CD4-positive, alpha-beta T cell treated with Interferon gamma for 1 hour (primary cell): ENCODE measurements at places on chromosomes 1 and 21.
A peak's percentile ranks its signal among the peaks of the same experiment; 100 is the strongest.

- DNase-seq: peak; percentile 71
Measured at GRCh38 chr1:192516776-192517297, 58.7 kb upstream of the RGS1 start.

GRCh38 chr1:198656500-198656932 lies 17.7 kb downstream of the PTPRC start:
- DNase-seq: peak; percentile 88

DNA sequence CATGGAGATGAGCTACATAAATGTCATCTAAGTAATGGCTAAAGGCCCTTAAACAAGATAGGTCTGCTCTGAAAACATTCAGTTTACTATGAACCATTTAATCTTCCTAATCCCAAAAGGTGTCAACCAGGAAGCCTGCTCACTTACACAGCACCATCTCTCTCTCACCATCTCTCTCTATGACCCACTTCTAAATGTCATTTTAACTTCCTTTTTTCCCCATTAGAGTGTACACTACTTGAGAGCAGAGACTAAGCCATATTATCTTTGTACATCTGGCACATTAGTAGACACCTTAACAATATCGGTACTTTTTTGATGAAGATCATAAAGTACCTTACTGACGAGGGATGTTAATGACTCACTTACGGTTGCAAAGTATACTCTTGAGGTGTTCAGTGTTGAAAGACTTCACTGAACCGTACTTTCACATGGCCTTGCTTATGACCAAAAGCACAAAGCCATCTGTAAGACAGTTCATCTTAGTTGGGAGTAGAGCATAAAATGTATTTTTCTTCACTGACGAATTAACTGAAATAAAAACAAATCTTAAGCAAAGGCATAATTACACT lies 25.4 kb downstream of the FBXO42 start:
- DNase-seq: no peak

- DNase-seq: no peak
Measured at GRCh38 chr21:44433791-44434567, 21.3 kb upstream of the LRRC3 start.

GRCh38 chr1:25996966-25997827 lies 666 bp downstream of the PAFAH2 start:
- DNase-seq: peak; percentile 16

DNA sequence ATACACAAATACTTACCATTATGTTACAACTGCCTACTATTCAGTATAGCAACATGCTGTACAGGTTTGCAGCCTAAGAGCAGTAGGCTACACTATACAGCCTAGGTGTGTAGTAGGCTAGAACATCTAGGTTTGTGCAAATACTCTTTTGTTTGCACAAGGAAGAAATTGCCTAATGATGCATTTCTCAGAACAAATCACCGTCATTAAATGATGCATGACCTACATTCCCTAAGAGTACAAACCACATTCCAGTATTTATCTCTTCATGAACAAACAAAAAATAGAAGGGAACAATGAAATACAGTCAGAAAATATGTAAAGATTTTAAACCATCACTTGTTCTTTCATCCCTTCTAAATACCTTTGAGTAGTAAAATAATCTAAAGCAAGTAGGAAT lies 109.7 kb upstream of the HP1BP3 start:
- no peak for DNase-seq

DNA sequence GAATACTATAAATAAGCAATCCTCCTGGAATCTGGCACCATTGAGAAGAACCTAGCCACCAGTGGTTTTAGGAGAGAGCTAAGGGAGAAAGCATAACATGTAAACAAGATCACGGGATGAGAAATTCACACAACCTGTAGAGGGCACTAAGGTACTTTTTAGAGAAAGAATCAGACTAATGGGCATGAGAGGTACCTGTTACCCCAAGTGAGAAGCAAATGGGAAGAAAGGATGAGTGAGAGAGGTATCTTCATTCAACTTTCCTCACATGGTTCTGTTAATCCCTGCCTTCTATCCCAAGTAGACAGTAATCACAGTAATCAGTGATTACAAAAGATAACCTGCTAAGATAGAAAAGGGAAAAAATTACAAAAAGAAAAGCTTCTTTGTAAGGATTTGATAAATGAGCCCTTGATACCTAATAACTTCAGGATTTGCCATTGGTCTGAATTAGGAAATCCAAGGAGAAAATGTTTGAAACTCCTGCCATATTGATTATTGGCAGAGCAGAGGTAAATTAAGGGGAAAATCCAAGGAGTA lies 251.1 kb upstream of the ADGRL2 start:
- no peak for DNase-seq

- DNase-seq: no peak
Measured at GRCh38 chr1:25727088-25727487, 72.9 kb upstream of the SELENON start.

DNA sequence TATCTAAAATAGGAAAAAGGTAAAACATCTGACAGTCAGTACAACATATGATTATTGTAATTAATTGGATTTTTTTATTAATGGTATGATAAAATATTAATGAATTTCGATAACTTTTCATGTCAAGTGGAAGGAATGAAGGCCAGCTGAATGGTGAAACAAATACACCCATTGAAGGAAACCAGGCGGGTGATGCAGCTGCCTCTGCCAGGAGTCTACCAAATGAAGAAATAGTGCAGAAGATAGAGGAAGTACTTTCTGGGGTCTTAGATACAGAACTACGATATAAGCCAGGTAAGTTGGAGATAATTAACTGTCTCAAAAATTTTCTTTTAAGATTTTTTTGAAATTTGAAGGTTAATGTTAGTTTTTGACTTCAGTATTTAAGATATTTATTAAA lies 3.2 kb downstream of the SON start:
- DNase-seq: no peak

DNA sequence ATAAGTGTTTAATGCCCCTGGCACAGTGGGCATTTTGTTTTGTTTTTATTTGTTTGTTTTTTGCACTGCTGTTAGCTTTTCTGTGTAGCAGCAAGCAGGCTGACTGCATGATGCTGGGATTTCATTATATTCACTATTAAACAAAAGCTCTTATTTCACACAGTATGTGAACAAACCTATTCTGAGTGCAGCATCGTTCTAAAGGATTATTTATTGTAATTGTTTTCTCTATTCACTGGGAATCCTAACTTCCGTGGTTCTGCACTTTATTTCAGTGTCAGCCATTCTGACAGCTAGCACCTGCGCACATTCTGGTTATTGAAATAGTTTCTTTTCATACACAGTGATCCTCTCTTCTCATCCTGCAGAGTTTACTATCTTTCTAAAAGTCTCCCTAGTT lies 595.0 kb downstream of the NEGR1 start:
- no peak for DNase-seq

DNA sequence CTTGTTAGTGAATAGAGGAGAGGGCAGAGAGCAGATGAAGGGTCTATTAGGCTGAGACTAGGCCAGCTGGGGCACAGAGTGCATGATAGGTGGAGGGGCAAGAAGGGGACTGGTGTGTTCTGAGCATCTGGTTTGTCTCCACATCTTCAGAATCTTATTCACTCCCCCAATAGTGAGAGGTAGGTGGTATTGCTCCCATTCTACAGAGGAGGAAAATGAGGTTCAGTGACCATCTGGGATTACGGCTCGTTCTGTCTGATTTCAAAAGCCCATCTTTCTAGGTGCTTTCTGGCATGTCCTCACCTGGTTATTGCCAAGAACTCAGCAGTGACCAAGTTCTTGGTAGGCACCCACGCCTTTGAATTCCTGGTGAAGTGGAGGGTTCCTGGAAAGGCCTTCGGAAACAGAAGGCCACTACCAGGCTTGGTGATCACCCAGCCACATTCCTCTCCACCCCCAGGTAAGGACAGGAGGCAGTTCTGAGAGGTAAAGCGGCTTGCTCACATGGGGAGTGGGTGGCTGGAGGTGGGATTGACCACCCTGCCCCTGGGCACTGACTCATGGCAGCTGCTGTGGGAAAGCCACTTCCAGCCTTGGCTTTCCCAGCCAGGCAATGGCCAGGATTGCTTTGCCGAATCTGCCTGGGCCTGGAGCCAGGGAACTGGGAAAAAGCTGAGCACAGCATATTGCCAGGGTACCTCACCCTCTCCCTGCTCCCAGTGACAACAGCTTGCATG lies 18.8 kb upstream of the CITED4 start:
- no peak for DNase-seq

- DNase-seq: no peak
Measured at GRCh38 chr1:42152907-42153600, at the start of gene GUCA2B. Gene GUCA2B, plus strand, starts transcription at chr1:42153410. Its CDS starts 41 bp downstream, at chr1:42153451.

GRCh38 chr21:45888386-45889009 lies 93.1 kb upstream of the COL6A1 start:
- no peak for DNase-seq

DNA sequence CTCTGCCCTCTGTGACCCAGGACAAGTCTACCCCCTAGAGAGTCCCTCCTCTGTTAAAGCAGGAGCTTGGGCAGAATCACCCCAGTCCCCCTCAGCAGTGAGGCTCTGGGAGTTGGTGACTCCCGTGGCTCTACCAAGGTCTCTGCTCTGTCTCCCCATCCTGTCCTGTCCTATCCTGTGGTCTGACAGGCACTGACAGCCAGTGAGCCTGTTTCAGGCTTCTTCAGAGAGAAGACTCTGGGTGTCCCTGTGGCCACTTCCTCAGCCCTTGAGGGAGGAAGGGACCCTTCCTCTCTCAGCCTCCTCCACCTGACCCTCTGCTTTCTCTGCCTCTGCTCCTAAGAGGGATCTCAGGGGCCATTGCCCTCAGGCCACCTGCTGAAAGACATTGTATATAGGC lies 148.7 kb downstream of the FCRL5 start:
- DNase-seq: no peak

DNA sequence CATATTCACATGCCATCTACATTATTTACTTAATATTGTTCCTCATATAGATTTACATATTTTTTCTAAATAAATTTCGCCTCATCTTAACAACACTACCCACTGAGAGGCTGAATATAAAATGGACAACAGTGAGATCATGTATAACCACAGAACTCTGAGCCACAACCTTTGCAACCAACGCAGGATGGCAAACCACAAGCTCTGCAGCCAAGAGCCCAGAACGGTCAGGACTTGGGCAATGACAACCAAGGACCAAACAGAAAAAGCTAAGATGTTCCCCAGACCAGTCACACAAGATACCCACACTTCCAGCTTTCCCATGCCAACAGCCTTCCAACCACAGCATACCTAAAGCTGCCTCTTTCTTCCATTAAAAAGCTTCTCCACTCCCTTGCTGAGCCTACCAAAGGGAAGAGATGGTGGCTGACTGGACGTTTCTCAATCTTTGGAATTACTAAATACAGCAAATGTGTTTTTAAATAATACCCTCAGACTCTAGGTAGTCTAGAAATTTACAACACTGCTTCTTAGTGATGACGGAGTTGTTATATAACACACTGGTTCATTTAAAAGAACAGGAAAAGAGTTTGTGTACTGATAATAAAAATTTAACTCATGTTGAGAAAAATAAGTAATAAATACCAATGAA lies 117.9 kb downstream of the AKT3 start:
- peak; percentile 19 for DNase-seq

GRCh38 chr1:29802181-29803068 lies 566.1 kb downstream of the PTPRU start:
- DNase-seq: no peak

GRCh38 chr1:112146201-112146715 lies 156.8 kb upstream of the KCND3 start:
- DNase-seq: no peak

DNA sequence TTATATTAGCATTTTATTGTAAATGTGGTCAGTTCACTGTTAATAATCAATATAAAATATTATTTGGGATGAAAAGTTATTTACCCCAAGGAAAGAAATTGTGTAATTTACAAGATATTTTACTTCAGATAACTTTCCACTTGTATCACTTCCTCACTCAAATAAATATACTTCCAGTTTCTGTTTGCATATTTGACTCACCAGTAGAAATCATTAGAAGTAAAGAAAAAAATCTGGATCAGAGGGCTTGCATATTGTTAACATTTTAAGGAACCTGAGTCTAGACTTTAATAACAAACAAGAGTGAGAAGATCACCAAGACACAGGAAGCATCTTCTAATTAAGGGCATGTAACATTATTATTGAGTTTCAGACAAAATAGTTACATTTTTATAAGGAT lies 347 bp upstream of the KRTAP20-4 start:
- DNase-seq: no peak

- DNase-seq: no peak
Measured at GRCh38 chr1:185788386-185788785, 54.2 kb downstream of the HMCN1 start.

DNA sequence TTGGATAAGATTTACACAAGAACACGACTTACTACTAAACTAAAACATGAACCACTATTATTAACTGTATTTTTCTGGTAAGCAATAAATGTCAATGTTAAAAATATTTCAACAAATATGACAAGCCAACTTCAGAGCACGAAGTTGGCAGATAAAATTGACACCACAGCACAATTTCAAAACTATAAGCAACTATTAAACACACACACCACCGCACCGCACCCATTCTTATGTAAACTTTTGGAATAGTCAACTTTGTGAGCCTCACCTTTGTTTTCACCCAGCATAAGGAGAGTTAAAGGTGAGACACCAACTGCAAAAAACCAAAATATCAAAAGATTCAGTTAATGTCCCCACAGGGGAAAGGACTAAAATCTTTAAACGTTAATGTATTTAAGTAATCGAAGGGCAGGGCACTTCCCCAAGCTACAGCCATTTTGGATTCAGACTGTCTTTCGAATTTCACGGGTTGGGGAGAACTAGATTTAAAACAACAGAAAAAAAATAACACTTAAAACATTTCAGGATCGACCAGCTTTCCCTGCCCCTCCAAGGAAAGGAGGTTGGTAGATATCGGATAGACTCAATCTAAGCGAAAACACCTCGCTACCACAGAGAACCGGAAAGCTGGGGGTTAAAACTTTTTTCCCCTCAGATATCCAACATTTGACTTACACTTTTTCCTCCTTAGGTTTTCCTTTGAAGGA lies 872 bp downstream of the GPBP1L1 start:
- DNase-seq: no peak

GRCh38 chr21:45011911-45012661 lies 62.3 kb upstream of the ADARB1 start:
- no peak for DNase-seq

GRCh38 chr1:55654750-55655149 lies 439.6 kb upstream of the USP24 start:
- no peak for DNase-seq

DNA sequence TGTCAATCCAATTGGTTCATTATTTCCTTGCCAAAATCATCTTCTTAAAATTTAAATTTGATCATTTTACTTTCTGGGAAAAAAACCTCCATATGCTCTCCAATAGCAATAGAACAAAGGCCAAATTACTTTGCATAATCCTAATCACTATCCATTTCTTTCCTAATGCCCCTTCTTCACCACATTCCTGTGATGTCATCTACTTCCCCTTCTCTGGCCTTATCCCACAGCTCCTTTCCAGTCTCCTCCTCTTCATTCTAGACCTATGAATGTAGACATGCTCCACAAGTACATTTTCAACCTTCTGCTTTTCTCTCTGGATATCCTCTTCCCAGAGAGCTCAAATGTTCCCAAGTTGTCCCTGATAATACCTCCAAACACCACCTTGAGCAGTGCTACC lies 216.6 kb downstream of the MRPL39 start:
- no peak for DNase-seq
